Epithelial cell of prostate (primary cell): ENCODE measurements at places on chromosomes 16 and 17.

DNA sequence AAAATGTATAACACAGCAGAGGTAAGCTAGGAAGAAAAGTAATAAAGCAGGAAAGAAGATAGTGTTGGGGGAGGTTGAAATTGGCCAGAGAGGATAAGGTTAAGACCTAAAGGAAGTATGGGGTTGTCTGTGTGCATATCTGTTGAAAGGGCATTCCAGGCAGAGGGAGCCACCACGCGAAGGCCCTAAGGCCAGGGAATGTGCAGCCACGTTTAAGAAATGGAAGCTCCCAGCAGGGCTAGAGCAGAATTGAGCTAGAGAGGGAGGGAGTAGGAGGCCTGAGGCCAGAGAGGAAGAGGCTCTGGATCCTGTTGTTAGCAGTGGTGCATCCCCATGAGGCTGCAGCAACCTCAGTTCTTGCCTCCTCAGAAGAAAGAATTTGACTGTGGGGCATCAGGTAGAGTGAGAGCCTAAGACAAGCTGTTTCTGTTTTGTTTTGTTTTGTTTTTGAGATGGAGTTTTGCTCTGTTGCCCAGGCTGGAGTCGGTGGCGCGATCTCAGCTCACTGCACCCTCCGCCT lies 59.0 kb upstream of the CACNG5 start:
- no peak for DNase-seq

GRCh38 chr17:13477180-13477611 lies 124.5 kb downstream of the HS3ST3A1 start:
- DNase-seq = no peak

- no peak for DNase-seq
These were observed 28.5 kb downstream of the TMEM98 start for GRCh38 chr17:32956240-32956970.

DNA sequence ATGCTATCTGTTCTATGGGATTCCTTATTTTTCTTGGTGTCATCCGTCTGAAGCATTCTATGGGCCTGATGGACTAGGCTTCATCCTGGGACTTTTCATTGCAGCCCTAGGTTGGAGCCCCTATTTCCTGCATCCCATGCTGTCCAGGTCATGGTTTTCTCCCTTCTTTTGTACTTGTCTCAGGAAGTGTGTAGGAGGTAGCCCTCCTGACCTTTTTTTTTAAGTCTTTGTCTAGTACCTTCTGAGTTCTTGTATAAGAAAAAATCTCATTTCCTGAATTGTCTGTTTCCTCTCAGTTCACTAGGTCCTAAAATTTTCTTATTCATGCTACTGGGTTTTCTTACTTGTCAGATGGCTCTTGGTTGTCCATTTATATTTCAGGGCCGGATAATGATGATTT lies 6.0 kb downstream of the NDEL1 start:
- no peak for DNase-seq

DNA sequence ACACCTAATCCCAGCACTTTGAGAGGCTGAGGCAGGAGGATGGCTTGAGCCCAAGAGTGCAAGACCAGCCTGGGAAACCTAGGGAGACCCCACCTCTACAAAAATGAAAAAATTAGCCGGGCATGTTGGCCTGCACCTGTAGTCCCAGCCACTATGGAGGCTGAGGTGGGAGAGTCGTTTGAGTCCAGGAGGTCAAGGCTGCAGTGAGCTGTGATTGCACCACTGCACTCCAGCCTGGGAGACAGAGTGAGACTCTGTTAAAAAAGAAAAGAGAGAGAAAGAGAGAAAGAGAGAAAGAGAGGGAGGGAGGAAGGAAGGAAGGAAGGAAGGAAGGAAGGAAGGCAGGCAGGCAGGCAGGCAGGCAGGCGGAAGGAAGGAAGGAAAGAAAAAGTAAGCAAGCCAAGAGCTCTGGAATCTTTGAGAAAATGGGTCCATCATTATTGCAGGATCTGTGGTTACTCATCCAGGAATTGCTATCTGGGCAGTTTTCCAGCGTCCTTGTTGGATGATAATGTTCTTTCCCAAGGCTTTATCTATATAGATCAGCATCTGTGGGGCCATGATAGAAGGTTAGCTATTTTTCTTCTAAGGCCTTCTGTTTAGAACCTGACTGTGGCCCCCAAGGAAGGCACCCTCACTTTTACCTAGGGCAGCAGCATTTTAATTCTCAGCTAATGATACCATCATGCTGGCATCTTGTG lies 533.2 kb upstream of the CDH5 start:
- no peak for DNase-seq

- no peak for DNase-seq
These were observed 71.3 kb upstream of the BCAR1 start for GRCh38 chr16:75322740-75323139.

DNA sequence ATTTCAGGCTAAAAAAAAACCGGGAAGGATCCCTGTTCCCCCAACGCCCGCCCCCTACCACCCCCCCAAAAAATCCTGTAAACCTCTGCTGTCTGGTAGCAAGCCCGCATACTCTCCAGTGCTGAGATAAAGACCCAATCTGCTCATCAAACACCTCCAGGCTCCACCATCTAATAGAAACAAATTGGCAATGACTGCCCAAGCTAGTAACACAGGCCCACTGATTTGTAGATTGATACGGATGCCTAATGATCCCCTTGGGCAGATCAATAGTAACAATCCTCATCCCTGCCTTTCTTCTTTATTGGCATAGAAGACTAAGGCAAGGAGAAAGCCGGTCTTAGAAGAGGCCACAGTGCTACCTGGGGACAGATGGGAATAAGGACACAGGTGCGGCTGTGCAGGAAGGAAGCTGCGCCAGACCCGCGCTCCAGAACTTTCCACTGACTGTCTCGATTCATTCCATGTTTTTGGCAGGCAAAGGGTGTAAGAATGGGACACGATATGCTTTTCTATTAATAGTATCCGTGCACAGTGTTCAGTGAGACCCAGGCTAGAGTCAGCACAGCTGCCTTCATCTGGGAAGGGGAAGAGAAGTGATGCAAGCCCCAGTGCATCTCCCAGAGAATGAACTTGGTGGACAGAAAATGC lies 407.6 kb upstream of the PSMD7 start:
- DNase-seq = no peak

DNA sequence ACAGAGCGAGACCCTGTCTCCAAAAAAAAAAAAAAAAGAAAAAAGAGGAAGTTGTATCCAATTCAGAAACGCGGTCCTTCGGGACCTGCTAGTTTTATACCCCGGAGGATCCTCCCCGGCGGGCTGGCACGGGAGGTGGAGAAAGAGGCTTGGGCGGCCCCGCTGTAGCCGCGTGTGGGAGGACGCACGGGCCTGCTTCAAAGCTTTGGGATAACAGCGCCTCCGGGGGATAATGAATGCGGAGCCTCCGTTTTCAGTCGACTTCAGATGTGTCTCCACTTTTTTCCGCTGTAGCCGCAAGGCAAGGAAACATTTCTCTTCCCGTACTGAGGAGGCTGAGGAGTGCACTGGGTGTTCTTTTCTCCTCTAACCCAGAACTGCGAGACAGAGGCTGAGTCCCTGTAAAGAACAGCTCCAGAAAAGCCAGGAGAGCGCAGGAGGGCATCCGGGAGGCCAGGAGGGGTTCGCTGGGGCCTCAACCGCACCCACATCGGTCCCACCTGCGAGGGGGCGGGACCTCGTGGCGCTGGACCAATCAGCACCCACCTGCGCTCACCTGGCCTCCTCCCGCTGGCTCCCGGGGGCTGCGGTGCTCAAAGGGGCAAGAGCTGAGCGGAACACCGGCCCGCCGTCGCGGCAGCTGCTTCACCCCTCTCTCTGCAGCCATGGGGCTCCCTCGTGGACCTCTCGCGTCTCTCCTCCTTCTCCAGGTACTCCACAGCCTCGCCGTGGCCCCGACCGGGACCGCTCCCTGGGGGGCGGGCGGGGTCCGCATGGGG lies at the start of gene CDH3:
Gene CDH3 (plus strand): TSS at position 596 of the 779 bp plus-strand sequence. CDS start 70 bp downstream, at position 666.
- peak; percentile 66 for DNase-seq

DNA sequence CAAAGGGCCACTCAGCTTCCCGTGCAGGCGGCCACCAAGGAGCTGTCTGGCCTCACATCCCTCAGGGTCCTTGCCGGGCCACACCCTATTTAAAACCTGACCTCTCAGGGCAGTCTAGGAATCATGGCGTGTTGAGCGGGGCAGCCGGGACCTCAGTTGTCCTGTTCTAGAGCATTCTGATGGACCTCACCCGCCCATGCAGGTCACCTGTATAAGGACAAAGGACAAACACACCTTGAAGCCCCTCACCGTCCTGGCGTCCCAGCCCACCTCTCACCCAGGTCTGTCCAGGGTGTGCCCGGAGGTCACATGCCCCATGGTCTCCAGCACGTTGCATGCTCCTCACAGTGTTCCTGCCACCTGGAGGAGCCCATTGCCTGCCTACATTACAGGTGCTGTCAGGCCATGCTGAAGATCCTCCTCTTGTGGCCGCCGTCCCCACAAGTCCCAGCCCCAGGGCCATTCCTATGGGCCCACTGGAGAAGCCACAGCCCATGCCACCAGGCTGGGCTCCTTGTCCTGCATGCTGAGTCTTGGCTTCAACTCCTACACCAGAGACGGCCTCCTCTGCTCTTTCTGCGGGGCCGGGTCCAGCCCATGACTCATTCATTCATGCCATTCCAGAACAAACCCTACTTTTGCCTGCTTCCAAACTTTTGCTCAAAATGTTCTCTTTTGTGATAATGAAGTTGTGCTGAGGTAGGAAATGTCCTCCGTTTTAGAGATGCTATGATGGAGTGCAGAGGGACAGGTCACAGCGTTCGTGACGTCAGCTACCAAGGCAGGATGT lies 46.3 kb downstream of the PEMT start:
- no peak for DNase-seq

GRCh38 chr17:5780476-5780875 lies 196.2 kb upstream of the NLRP1 start:
- DNase-seq = no peak

DNA sequence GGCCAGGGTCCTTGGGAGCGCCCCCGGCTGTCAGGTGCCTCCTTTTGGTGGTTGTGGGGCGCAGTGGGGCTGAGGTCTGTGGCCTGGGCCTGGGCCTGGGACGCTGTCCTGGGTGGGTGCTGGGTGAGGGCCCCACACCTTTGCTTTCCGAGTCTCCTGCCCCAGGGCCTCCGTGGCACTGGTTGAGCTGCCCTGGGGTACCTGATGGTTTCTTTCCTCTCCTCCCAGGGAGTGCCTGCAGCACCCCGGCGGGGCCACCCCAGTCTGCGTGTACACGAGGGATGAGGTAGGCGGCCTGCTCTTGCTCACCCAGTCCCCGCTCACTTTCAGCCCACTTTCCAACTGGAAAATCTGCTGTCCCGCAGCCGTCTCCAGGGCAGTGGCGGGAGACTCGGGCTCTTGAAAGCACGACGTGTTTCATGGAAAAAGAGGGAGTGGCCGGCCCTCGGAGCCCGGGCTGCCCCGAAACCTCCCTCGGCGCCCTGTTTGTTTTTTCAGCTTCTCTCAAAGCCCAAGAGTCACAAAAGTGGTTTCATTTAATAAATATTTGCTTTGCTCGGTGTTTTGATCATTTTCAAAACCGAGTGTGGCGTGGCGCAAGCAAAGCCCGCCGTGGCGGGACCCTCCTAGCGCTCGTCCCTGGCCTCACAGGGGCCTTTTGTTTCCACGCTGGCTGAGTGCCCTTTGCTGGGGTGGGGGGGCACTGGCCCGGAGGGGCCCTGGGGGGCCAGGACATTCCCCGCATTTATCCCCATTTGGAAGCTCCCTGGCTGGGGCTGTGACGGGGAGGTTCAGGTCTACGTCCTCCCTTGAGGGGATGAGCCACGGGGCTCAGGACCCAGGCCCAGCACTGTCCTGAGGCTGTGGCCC lies 17.4 kb downstream of the ASPSCR1 start:
- no peak for DNase-seq

- no peak for DNase-seq
These were observed 51.8 kb upstream of the MAP3K14 start for GRCh38 chr17:45368651-45369050.

DNA sequence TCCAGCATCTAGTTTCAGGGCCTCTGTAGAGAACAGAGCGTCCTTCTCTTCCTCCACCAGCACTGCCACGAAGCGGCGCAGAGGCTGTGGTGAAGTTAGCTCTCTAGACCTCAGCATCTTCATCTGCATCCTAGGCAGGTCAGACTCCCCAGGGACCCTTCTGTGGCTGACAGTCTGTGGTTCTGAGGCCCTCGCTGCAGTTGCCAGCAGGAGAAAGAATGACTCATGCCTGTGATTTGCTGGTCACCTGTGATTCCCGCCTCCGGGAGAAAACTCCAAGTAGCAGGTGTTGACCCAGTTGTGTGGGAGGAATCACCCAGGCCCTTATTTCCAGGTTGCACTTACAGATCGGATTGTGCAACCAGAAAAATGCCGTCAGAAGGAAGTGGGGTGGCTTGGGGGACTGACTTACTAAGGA lies 117.3 kb upstream of the CACNG5 start:
- no peak for DNase-seq

GRCh38 chr17:4425398-4425797 lies 8.3 kb upstream of the SPNS3 start:
- no peak for DNase-seq

DNA sequence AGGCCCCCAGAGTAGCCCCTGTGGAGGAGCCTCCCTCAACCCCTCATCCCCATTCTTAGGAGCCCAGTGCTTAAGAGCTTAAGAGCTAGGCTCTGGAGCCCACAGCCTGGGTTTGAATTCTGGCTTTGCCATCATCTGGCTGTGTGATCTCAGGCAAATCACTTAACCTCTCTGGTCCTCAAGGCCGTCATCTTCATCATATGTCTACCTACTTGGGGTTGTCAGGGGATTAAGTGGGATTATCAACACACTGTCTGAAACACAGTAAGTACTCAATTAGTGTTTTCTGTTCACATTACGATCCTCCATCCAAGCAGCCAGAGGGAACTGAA lies 4.8 kb downstream of the SREBF1 start:
- no peak for DNase-seq

DNA sequence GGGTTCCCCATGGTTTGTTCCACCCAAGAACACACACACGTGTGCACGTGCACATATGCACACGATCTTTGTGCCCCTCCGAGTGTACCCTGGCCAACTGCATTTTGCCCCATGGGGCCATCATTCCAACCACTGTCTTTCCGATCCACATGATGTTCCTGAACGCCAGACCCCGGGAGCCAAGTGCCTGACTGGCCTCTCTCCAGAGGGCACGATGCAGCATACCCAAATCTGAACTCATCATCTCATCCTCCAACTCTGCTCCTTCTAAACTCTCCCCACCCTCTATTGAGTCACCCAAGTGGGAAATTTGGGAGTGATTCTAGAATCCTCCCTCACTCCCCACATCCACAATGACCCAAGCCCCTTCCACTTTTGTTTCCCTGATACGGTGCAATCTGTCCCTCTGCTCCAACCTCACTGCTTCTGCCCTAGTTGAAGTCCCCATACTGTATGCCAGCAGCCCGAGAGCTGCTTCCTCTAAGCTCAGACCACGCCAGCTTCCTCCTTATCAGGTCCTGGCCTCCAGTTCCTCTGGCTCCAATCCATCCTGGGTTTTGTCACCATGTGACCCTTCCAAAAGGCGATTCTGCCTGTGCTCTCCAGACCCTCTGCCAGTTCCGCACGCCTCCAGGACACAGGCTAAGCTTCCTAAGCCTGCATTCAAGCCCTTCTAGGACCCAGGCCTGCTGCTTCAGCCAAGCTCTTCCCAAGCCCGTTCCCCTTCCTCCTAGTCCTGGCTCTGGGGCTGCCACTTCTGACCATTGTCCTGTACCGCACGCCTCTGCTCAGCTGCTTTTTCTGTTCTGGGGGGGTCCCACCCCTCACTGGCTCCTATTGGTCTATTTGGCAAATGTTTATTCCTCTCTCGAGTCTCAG lies 10.1 kb upstream of the TMEM208 start:
- DNase-seq = no peak
